ENCODE measurements at places on chromosomes 12 and 14.

- DNase-seq: peak; percentile 62
These were observed 5.9 kb downstream of the RASSF3 start for GRCh38 chr12:64616201-64616600.

DNA sequence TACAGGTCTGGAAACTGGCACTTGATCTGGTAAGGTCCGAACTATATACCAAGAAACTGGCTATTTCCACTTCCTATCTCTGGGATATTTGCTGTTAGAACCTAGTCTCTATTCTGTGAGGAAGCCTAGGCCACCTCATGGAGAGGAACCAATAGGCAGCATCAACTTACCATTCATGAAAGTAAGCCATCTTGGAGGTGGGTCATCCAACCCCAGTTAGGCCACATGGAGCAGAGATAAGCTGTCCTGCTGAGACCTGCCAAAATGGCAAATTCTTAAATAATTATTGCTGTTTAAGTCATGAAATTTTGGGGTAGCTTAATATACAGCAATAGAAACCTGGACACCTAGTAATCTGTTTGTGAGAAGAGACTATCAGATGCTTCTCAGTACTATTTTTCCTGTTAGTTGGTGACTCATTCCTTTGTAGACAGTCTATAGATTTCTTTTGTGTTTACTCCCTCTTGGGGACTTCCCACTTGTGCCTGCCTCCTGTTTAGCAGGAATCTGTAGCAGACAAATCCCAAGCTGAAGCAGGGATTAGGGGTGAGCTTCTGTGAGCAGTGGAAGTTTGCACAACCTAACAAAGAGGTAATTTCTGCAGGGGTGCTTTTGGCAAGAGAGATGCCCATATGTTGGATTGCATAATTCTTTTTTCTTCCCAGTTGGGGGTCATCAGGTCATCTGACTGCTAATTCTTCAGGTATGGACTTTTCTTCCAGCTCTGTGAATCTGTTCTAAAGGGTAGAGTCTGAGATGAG, 136.8 kb downstream of the IGF1 start:
- DNase-seq: peak; percentile 7

DNA sequence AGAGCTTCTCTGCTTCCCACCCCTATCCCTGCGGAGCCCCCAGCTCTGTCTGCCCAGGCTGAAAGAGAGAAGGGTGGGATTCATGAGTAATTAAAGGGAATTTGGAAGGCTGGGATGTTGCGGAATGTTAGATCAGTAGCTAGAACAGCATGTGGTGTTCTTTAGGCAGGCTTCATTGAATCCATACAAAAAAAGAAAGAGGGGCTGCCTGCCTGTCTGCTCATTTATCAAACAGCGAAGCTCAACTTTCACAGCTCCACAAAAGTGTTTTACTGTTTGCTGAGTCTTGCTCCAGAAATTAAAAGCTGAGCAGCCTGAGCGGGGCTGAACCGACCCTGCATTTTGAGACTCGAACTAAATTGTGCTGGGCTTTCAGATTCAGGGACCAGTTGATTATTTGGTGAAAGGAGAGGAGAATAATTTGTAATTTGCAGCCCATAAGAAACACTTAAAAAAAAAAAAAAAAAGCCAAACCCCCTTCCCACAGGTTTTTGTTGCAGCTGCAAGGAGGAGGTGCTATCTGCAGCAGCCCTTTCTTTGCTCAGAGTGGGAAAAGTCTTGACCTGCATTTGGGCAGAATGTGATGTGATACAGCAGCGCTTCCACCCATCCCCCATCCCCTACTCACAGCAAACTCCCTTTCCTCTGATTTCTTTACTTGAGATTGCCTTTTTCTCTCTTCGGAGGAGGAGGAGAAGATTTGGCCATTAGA, 89.7 kb downstream of the RFX4 start:
- DNase-seq: no peak

DNA sequence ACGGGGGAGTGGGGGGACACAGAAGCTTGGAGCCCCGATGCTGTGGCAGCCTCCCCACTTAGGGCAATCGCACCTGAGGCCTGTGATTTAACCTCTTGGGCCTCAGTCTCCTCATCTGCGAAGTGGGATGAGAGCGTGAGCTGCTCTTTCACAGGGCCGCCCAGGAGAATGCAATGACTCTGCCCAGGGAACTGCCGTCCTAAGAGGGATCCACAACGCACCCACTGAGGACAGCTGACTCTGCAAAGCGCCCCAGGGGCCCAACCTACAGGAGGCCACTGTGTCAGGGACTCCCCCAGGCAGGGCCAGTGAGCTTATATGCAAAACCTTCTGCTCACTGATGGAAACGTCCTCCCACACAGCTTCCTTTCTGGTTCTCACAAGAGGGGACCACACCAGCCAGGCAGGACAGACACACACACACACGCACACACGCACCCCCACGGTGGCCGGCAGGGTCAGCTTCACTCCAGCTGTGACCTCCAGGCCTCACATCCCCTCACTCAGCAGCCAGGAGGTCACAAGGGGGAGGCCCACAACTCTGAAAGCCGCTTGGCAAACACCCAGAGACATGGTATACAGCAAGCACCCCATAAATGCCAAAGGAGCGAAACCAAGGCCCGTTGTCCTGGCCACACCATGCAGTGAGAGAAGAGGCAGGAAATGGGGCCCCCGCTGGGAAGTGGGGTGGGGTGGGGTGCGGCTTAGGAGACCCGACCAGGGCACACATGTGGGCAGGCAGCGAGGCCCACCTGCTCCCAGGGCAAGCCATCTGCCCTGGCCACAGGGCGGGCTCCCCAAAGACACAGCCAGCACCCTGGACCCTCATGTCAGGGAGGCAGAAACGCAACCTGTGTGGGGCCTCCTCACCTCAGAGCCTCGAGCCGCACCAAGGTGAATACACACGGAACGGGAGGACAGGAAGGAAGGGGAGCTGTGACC, 73.3 kb downstream of the NCOR2 start:
- DNase-seq: no peak

DNA sequence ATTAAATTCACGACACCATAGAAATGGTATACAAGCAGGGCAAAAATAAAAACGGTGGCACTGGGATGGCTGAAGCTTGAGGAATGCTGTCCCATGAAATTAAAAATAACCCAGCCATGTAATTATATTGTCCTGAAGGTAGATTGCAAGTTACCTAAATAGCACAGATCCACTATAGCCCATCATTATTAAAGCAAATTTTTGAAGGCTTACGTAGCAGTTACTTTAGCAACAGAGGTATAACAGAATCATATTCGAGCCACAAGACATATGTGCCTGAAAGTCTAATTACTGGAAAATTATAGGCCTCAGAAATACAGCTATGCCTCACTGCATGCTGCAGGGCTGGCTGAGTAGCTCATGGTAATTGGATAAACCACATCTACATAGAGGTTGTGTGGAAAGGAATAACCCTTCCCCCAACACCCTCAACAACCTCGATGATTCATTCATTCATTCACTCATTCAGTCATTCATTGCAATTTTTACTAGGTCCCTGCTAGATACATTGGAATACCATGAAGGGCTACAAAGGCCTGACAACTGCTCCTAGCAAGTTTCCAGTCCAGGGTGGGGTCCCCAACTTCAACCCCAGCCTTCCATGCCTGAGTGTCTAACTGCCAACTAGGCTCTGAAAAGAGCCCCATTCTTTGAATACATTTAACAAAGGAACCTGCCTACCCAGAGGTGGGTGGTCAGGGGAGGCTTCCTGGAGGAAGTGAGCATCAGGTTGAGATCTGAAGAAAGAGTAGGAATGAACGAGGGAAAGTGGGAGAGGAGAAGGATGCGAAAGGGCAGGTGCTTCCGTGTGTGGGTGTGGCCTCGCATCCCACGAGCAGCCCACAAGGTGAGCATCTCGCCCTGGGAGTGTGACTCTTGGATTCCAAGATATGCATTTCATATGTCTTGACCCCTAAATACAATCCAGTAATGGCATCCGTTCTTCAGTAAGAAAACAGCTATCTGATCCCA, 18.0 kb upstream of the CMKLR1 start:
- DNase-seq: no peak

GRCh38 chr12:119179335-119180021, 747 bp downstream of the HSPB8 start:
- DNase-seq: no peak

DNA sequence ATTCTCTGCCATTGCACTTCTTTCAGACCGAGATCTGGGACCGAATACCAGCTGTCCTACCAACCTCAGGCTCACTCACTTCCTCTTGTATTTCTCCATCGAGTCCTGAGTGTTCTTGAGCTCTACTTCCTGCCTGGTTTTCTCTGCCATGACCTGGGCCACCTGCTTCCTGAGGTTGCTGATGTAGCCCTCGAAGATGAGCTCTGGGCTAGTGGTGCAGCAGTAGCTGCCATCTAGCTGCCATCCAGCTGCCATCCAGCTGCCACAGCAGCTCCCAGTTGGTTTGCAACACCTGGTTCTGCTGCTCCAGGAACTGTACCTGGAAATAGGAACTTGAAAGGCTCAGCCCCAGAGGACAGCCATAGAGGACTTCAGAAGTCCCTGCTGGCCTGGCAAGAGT, 15.0 kb upstream of the KRT73 start:
- DNase-seq: no peak

- DNase-seq: no peak
These were observed 82.9 kb downstream of the CHGA start for GRCh38 chr14:93005838-93006237.

DNA sequence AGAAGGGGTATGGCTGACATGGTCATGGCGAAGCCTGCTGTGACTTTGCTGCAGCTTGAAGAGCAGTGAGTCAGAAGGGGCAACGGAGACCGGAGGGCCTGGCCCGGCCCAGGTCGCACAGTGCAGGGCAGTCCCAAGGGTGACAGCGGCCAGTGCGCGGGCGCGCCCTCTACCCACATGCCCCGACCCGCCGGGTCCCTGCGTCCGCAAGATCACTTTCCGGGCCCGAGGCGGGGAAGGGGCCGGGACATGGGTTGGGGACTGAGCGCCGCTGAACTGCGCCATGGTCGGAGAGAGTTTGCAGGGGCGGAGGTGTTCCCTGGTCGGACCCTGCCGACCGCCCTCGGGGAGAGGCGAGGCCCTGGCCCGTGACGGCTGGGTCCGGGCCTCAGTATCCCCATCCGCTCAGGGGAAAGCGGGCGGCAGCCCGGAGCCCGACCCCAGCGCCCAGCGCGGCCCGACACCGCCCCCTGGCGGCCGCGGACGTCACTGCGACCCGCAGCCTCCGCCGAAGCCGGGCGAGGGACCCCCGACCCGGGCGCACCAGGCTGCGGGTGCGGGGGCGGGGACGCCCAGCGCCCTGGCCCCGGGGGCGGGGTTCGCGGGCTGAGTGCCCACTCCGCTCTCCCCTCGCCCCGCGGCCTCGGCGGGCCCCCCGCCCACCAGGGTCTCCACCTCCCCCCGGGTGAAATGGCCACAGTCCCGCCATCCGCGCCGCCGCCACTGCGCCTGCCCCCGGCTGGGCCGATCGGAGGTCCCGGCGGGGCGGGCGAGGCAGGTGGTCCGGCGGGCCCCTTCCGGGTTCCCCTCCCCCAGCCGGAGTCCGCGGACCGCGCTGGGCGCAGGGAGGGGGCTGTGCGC, 7.2 kb upstream of the ANKRD9 start:
- DNase-seq: peak; percentile 69

DNA sequence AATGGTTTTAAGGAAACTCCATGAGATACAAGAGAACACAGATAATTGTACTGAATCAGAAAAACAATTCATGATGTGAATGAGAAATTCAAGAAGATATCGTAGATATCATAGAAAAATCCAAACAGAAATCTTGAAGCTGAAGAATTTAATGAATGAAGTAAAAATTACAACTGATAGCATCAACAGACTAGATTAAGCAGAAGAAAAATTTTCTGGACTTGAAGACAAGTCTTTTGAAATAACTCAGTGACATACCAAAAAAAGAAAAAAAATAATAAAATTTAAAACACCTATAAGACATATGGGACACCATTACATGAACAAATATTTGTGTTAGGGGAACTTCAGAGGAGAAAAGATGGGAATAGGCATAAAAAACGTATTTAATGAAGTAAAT, 122.8 kb upstream of the SYT10 start:
- no peak for DNase-seq

DNA sequence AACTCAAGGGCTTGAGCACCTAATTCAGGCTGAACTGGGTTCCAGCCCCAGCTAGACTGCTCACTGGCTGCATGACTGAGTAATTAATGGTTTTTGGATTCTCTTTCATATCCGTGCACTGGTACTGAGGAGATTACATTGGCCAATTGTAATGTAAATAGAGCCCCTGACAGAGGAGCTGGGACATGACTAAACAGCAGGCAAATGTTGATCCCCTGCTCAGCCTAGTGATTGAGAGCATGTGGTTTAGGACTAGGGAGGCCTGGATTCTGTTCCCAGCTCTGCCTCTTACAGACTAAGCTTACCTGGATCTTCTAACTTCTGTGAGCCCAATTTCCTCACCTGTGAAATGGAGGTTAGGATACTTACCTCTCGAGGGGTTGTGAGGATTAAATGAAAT, 204.3 kb downstream of the ESR2 start:
- peak; percentile 6 for DNase-seq

DNA sequence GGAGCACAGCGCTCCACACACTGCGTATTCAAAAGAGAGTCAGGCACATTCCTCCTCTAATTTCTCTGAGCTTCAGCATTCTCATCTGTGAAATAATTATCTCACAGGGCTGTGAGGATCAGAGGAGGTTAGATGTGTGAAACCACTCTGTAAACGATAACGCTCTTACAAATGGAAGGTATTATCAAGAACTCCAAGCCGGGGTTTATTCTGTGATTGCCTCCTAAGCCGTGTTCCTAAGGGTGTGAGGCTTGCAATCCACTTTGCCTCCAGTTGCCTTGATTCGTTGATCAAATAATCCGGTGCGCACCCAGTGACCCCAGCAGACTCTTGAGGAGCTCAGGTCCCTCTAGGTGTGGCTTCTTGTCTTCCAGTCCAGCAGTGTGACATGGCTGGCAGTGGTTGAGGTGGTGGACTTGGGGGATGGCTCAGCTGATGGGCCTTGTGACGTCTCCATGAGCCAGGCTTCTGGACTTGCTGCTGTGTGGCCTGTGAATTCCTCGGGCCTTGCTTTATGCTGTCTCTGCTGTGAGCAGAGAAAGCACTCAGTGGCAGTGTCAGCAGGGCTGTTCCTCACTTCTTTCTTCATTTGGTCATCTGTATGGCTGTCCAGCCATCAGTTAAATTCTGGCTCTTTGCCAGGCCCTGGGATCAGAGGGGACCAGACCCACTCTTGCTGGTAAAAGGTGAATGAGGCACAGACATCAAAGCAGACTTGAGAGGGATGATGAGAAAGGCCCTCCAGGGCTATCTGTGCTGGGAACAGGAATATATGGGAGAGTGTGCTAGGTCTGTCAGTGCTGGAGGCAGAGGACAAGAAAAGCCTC, 71.0 kb downstream of the SLC25A47 start:
- DNase-seq: no peak

GRCh38 chr12:65994318-65994717, 136.2 kb downstream of the LLPH start:
- no peak for DNase-seq

DNA sequence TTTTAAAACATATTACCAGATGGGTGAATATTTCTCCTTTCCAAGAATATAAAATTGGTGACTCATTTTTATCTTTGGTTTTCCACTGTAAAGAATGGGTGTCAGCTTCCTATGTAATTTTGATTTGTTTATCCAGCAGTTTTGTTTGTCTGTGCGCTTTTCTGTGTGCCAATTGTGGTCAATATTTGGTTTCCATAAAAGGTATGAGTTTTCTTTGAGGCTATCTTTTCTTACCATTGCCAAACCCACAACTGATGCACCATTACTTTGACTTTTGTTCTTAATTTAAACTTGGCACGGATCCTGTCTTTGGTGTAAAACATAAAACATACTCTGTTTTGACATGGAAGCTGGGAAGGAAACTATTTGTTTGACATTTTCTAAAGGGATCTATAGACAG, 78.8 kb upstream of the NAV3 start:
- peak; percentile 60 for DNase-seq
